Gastroesophageal sphincter (tissue), 4 donors: ENCODE measurements at places on chromosomes 7 and 10. TPM values are rescaled to one million over a fixed set of nuclear protein-coding genes. Genes with fewer than 3 reads are reported as not detected.

Gene TMEM236
- total RNA-seq = 0.31 TPM

Gene SUGCT
- total RNA-seq = 1.2 TPM

Gene ADAP1
- total RNA-seq = 44.8 TPM

Gene CYP3A7
- not detected for total RNA-seq

Gene HDAC9
- 83.8 TPM for total RNA-seq

Gene POLR1F
- 20.1 TPM for total RNA-seq

Gene UNC5B
- total RNA-seq = 3.7 TPM

Gene OTUD1
- 11.5 TPM for total RNA-seq

Gene SFTPD
- total RNA-seq = 2.2 TPM

GRCh38 chr7:36648441-36648840 is 75.9 kb downstream of the AOAH start:
- ATAC-seq = no peak

- no peak for ATAC-seq
Measured at GRCh38 chr7:29204491-29205272, 10.1 kb downstream of the CHN2 start.

DNA sequence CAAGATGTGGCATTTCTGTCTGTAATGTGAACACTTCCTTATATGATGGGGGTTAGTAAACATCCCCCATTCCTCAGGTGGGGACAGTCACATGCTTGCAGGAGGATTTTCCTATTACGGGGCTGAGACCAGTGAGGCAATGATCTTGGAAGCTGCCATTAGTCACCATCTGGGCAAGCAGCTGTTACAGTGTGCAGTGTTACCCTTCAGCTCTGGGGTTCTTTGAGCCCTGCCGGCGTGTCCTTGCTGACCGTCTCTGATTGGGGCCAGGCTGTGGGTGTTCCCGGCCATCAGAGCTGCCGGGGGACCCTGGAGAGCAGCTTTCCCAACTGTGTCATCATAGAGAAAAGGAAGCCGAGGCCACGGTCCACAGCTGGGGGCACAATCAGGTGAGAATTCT is 126.8 kb upstream of the FAM20C start:
- ATAC-seq = no peak

DNA sequence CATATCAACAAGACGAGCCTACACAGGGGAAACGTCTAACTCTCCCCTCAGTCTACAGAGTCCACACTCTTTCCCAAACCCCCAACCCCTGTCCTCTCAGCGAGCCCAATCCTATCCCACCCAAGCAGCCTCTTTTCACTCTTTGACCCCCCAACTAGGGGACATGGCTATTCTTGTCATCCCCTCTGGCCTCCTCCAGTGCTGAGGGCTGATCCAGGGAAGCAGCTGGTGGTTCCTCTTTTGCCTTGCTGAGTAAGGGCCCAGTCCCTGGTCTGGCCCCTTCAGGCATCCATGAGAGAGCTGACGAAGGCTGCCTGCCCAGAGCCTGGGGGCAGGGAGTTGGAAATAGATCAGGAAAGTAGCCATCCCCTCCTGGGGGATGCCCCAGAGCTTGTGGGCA is 6.4 kb downstream of the NOBOX start:
- no peak for ATAC-seq

- no peak for ATAC-seq
Measured at GRCh38 chr7:30980751-30981150, 17.0 kb downstream of the GHRHR start.

DNA sequence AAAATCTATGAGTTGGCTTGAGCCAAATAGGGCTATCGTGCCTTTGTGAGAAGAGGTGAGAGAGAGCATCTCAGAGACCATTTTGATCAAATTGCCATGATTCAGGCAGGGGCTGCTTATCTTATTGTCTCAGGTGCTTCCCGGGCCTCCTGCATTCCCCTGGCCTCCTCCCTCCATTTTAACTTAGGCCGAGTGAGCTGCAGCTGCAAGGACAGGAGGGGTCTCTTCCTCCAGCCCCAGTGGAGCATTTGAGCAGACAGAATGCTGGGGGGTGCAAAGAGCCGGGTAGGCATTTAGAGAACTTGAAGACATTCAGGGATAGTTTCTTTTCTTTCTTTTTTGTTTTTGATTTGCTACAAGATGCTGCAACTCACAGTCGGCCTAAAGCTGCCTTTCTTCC is 59.0 kb downstream of the BUB3 start:
- ATAC-seq = no peak

GRCh38 chr7:92292981-92293380 is 47.2 kb downstream of the ANKIB1 start:
- ATAC-seq = no peak

- no peak for ATAC-seq
Measured at GRCh38 chr10:116312548-116312947, 11.7 kb upstream of the CCDC172 start.

DNA sequence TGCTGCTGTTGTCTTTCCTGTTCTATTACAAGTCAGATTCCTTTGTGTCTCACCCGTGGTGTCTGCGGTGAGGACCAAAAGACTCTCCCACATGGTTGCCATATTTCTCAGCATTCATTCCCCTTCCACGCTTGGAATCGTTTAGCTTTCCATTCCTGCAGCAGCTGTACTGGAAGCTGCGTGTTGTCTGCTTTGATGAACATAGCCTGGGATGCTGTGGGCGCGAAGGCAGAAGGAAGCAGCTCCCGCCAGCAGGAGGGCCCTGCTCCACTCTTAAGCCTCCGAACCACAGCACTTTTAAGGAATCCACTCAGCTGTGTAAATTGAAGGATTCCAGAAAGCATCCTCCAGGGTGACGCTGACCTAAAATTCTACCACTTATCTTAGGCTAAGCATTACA is 303.6 kb upstream of the PITRM1 start:
- ATAC-seq = no peak

- no peak for ATAC-seq
Measured at GRCh38 chr7:122056977-122057376, 87.1 kb downstream of the AASS start.

GRCh38 chr10:94459385-94459784 is 57.0 kb downstream of the TBC1D12 start:
- no peak for ATAC-seq

DNA sequence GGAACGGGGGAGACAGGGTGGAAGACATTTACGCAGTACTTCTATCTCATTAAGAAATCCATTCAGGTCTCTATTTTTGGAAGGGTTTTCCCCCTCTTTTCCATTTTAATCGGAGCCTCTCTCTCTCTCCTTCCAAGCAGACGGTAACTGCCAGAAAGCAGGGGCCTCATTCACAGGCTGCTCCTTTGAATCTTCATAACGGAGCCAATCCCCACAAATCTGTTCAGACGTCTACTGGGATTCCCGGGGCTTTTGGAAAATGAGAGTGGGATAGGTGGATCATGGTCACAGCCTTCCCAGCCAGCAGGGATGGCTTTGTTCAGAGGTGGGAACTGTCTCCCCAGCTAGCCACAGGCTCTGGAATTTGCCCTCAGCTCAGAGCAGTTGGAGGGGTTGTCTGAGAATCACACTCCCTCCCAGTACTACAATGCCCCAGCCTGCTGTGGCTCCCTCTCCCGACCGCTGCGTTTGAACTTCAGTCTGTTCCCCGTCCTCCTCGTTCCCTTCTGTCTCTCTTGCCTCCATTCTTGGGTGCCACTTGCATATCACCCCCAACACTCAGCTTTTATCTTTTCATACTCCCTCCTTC is 413.6 kb downstream of the PLXNA4 start:
- ATAC-seq = no peak

GRCh38 chr10:4918236-4918635 is 45.0 kb upstream of the AKR1C1 start:
- no peak for ATAC-seq

DNA sequence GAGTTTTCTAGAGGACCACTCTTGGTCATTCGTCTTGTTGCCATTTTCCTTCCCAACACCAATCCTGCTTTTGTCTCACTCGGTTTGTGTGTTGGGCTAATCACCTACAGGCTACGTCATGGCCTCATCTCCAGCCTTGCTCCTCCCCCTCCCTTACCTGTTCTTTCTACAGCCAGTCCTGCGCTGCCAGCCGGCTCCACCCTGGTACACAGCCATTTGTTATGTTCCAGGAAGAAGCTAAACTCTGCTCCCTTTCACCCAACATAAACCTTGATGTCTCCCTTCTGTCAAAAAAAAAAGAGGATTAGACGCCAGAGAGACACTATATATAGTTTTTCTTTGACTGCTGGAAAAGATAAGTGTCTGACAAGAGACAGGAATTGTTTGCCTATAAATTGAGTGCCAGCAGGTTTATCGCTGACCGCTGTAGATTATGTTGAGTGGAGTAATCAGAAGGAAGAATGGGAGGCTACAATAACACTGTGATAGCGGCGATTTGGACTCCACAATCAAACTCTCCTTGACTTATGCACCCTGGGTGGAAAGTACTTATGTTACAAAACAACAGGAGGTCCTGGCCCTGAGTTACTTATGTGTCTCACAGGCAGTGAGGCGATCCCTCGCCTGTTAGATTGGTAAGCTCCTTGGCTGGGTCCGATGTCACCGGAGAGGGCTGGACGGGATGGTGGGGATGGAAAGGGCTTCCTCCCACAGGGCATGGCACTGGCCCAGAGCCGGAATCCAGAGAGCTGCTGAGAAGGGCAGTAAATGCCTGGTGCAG is 171.3 kb upstream of the BMPER start:
- no peak for ATAC-seq

DNA sequence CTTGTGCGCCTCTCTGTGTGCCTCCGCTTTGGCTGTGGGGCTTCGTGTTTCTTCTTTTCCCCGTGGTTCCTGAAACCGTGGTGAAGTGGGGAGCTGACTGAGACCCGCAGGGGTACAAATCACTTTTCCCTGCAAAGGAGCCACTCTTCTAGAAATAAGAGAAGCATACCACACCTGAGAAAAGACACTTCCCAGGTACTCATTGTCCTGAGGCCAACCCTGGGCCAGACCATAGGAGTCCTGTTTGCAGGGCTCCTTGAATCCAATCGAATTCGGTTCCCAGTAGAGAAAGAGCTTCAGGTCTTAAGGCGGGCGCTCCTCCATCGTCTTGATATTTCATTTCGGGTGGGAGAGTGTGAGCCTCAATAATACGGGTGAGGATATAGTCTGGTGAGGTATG is 32.4 kb upstream of the ZNF273 start:
- ATAC-seq = no peak

DNA sequence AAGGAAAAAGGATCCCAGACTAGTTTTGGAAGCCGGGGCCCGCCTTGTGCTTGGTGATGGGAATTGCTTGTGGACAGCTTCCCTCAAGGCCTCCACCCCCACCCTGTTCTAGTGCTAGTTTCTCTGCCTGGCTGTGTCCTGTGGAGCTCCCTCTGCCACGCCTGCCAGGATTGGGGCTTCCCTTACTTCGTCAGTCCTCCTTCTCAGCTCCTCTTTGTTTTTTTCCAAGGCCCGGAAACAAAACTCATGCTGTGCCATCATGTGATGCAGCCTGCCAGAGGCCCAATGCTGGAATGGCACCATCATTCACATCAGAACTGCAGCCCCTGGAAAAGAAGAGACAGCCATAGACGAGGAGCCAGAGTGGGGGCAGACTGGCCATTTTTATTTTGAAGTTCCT is 11.2 kb downstream of the YKT6 start:
- no peak for ATAC-seq

DNA sequence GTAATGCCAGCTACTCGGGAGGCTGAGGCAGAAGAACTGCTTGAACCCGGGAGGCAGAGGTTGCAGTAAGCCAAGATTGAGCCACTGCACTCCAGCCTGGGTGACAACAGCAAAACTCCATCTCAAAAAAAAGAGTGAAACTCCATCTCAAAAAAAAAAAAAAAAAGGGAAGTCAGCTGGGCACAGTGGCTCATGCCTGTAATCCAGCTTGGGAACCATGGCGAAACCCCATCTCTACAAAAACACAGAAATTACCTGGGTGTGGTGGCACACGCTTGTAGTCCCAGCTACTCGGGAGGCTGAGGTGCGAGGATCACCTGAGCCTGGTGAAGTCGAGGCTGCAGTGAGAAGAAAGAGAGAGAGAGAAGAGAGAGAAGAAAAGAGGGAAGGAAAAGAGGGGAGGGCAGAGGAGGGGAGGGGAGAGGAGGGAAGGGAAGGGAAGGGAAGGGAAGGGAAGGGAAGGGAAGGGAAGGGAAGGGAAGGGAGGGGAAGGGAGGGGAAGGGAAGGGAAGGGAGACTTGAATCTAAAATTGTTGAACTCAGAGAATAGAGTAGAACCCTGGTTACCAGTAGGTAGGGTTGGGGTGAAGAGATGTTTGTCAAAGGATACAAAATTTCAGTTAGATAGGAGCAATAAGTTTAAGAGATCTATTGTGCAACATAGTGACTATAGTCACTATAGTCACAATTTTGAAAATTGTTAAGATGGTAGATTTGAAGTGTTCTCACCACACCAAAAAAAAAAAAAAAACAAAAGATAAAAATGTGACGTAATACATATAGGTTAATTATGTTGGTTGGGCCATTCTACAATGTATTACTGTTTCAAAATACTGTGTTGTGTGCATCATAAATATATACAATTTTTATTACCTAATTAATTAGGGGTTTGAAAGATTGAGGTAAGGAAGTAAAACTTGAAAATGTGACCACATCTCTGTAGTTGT is 2.5 kb downstream of the SLC16A9 start:
- ATAC-seq = no peak

DNA sequence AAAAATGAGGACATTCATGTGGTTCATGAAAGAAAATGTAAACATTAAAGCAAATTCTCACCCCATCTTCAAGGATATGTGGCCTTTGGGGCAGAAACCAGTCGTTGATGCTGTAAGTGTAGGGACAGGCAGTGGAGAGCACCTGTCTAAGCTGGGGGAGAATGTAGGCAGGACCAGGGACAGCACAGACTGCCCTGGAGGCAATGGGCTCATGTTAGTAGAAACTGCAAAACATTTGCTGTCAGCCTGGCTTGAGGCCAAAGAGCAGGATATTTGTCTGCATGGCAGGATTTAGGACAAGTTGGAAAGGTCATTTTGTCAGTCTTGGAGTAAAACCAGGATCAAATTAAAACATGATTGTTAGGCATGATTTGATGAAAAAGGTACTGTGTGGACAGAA is 211.6 kb upstream of the AGK start:
- ATAC-seq = no peak

GRCh38 chr7:142739923-142740492 is 9.3 kb upstream of the PRSS1 start:
- no peak for ATAC-seq

DNA sequence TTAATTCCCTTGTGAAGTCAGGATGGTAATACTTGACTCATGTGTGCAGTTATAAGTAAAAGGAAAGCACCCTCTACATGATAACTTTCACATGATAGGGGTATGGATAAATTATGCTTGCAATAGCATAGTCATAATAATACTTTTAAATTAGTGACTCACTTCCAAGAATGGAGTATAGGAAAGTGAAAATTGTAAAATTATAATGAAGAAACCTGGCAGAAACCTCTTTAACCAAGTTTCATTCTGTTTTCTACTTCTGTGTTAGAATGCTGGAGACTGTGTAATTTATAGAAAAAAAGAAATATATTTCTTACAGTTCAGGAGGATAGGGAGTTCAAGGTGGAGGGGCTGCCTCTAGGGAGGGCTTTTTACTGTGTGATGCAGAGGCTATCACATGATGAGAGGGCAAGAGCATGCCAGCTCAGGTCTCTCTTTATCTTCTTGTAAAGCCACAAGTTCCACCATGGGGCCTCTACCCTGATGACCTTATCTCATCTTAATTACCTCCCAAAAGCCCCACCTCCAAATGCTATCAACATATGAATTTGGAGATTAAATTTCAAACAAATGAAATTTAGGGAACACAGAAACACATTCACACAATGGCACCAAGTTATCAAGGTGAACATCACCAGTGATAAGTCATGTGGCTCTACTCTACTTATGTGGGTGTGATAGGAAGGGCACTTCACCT is 43.2 kb downstream of the HDAC9 start:
- no peak for ATAC-seq
